Fibroblast of skin of left quadriceps (primary cell): ENCODE measurements at places on chromosomes 3 and 15.

DNA sequence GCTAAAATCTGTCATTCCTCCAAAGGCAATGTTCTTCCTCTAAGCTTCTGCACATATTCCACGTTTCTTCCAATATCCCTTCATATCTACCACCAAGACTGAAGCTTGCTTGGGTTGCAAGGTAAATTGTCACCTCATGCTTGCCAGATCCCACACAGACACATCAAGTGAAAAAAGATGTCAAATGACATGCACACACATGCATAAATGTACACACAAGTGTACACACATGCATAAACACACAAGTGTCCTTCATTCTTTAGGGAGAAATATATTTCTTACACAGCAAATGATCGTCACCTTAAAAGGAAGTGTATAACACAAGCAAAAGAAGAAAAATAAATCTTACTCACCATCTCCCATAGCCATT, 59.4 kb downstream of the CLASP2 start:
- DNase-seq = no peak

DNA sequence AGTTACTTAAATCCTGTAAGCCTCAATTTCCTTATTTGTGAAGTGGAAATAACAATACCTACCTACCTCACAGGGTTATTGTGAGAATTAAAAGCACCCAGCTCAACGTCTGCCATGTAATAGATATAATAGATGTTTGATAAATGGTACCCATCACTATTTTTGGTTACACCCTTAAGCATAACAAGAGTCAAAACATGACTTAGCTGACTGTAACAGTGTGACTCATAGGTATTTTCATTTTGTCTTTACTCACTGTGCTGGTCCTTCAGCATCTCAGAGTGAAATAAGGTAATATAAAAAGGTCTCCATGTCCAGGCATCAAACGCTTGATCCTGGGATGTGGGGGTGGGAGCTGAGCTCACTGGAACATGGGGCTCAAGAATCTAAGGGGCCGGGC, 3.1 kb downstream of the CPLX3 start:
- no peak for DNase-seq

DNA sequence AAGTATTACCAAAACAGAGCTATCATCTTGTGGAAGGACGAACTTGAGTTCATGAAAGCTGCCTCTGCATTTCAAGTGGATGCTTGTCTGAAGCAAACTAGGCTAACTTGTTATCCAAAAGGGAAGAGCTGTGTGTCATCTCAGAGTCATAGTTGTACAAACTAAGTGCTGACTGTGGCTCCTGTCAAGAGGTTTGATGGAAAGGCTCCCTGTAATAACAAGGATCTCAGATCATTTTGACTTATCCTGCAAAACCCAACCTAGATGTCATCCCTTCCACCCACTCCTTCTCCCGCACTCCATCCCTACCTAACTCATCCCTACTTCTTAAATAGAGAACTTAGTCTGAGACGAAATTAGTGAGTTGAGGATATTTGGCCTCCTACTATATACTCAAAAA, 110.8 kb downstream of the NR2E3 start:
- no peak for DNase-seq

- peak; percentile 23 for DNase-seq
Observed at GRCh38 chr15:79849789-79850188, 47.0 kb downstream of the MTHFS start.
